ENCODE measurements at places on chromosomes 7 and 10. TPM values are rescaled to one million over a fixed set of nuclear protein-coding genes. Genes with fewer than 3 reads are reported as not detected.

TRPV5 gene
- not detected for total RNA-seq

DNA sequence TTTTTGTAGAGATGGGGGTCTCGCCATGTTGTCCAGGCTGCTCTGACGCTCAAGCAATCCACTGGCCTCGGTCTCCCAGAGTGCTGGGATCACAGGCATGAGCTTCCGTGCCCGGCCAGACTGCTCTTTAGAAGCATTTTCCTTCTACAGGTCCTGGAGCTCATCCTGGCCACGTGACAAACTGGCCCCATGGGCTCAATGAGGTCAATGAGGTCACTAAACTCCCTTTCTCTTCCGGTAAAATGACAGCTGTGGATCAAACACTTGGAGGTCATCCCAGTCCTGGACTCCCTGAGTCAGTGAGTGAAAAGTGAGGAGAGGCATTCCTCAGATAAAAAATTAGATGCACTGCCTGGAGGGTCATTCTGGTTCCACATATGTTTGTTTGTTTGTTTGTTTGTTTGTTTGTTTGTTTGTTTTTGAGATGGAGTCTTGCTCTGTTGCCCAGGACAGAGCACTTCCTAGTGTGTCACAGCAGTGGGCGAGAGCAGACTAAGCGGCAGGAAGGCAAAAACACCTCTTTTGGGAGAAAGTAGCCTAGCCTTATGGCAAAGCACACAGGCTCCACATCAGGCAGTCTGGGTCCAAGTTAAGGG is 134.9 kb downstream of the TNS3 start:
- DNase-seq = no peak

GRCh38 chr10:128519581-128519980 is 393.4 kb upstream of the MKI67 start:
- DNase-seq = no peak

DENND10 gene
- 45.9 TPM for total RNA-seq

DNA sequence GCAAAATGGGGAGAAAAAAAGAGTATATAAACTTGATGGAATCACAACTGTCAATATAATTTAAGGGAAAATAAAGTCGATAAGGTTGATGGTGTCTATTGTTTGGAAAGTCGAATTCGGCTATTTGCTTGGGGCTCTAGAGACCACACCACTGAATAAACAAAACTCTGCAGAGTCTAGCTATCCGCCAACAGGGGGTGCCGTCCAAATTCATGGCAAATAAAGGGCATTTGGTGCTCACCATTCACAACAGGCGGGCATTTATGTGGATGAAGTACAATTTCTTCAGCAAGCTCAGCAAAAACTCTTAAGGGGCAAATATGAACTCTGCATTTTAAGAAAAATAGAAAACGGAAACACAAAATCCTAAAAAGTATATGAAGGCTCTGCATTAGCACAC is 23.3 kb downstream of the CD36 start:
- no peak for DNase-seq

SPDYE2 gene
- total RNA-seq = not detected

ZNF479 gene
- not detected for total RNA-seq

DNA sequence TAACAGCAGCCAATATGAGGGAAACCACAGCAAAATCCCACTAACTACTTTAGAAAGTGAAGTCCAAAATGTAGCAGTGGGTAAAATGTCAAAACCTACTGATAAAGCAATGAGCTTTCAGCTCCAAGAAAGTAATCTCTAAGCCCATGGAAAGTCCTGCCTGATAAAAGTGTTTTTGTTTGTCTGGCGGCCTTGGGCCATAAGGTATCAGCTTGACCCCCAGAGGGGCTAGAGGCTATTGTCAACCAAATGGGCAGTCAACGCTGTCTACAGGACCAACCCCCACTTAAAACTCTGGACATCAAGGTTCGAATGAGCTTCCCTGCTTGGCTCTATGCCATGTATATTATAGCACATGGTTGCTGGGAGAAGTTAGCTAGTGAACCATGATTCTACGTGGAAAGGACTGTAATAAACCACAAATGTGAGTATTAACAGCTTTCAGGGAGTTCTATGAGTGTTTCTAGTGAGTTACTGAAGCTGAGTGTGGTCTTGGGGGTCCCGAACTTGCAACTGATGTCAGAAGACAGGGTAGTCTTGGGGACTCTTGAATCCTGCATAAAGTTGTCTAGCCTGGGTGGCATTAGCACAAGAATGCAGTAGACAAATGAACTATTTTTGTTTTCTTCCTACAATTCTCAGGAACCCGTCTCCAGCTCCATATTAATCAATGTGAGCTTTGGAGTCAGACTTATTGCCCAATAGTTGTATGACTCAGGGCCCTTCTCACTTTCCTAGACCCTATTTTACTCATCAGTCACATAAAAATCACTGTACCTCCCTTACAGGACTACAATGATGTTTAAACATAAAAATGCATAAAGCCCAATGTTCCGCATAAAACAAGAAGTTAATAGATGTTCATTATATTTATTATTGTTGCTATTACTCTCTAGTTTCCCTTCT is 164.9 kb downstream of the DGKI start:
- DNase-seq = no peak

- no peak for DNase-seq
These were observed 29.3 kb upstream of the OSBPL3 start for GRCh38 chr7:25009257-25009656.

DNA sequence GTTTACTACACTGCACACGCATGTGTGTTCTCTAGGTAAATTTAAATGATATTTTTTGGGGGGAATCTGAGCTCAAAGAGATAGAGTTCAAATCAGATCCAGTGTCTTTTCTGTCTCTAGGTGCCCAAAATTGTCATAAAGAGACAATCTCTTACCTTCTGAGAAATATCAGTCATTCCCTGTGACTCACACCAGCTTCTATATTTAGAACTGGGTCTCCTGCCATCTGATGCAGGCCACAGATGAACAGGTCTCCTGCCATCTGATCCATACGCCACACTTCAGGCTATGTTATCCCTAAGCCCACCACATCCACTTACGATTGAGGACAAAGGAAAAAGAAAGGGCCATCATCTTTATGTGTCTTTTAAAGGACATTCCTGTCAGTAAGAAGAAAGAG is 136.3 kb upstream of the LAMB4 start:
- no peak for DNase-seq

GRCh38 chr10:74055383-74056049 is 57.6 kb downstream of the VCL start:
- no peak for DNase-seq

- DNase-seq = no peak
These were observed 19.2 kb downstream of the CFAP70 start for GRCh38 chr10:73339436-73339835.

- DNase-seq = no peak
These were observed 40.8 kb downstream of the HK1 start for GRCh38 chr10:69318867-69319727.

- DNase-seq = no peak
These were observed 271.6 kb downstream of the GFRA1 start for GRCh38 chr10:116001262-116001857.

CALML3 gene
- not detected for total RNA-seq

DNA sequence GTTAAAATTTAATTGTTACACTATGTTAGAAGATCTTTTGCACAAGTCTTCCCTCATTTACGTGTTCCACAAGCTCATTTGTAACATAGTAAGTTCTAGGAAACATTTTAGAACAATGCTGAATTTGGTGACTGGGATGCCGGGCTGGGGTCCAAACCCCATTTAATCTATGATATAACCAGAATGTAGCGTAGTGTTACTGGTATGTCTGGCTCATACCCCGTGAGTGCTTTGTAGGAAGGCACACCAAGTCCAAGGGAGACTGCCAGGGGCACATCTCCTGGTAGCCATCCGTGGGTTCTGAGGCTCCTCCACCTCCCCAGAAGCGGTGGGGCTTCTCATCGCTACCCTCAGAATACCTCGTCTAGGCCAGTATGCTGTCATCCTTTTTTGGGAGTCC is 21.3 kb upstream of the TMEM236 start:
- no peak for DNase-seq

MRPL32 gene
- total RNA-seq = 79.3 TPM

DNA sequence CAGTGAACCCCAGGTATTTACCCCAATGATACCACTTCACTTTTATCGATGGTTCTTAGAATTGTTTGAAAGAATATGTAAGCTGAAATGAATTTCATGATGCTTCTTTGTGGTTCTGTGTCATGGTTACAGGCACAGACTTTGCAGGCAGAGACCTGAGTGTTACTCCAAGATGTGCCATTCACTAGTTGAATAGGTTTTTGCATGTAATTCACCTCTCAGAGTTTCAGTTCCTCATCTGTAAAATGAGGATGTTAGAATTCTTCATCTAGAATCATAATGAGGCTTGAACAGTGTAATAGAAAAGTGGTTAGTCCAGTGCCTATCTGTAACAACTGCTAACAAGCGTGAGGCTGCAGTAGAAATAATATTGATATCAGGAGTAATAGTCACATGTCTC is 54.6 kb downstream of the VSTM2A start:
- DNase-seq = no peak

ZNF365 gene
- 0.04 TPM for total RNA-seq

DNA sequence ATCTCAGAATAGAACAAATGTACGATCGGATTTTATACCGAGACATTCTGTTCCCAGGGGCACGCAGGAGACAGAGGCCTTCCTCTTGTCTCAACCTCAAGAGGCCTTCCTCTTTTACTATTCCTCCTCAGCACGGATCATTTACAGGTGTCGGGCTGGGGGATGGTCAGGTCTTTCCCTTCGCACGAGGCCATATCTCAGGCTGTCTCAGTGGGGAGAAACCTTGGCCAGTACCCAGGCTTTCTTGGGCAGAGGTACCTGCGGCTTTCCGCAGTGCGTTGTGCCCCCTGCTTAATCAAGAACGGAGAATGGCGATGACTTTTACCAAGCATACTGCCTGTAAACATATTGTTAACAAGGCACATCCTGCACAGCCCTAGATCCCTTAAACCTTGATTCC is 44.2 kb downstream of the FANK1 start:
- no peak for DNase-seq

GRCh38 chr10:128571745-128572144 is 445.5 kb upstream of the MKI67 start:
- DNase-seq = no peak

- peak; percentile 2 for DNase-seq
These were observed 4.0 kb downstream of the ITGA8 start for GRCh38 chr10:15715619-15716227.

SORCS3 gene
- total RNA-seq = not detected

DNA sequence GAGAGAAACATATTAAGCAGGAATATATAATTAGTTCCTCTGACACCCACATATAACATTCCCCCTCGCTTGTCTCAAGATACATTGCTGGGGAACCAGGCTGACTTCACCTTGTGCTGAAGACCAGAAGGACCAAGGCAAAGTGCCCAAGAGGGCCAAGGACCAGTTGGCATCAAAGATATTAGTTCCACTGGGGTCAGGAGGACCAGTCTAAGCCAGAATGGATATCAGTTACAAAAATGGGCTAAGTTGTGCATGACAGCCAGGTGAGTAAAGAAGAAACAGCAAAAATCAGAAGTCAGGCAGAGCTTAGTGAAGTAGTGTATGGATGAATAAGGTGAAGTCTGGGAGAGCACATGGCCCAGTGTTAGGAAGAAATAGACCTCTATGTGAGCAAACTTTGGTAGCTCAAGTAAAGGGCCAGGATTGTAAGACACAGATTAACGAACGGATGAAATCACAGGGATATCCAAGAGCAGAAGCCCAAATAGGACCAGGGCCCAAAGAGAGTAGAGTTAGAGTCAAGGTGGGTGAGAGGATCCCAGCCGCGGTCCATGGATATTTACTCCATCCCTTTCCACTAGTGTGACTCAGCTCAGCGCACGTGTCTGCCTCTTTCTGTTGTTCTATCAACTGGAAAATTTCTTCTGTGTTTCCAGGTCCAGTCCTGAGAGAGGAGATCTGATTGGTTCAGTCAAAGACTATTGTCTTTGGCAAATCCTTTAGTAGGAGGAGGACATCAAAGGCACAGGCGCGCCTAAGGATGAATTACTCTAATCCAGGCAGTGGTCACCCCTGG is 5.0 kb downstream of the CALD1 start:
- no peak for DNase-seq

SLC29A4 gene
- 2.7 TPM for total RNA-seq

BAG3 gene
- total RNA-seq = 21.0 TPM

FAM24B gene
- total RNA-seq = 7.1 TPM

Measured in pulmonary artery endothelial cell (primary cell).